ENCODE measurements at places on chromosomes 1 and 21.
A peak's percentile ranks its signal among the peaks of the same experiment; 100 is the strongest.

GRCh38 chr1:94011709-94012595, 102.7 kb upstream of the GCLM start:
- DNase-seq = peak; percentile 43

- DNase-seq = no peak
Observed at GRCh38 chr1:41274752-41275545, 32.8 kb upstream of the SCMH1 start.

GRCh38 chr1:206029484-206029883, 5.8 kb upstream of the CTSE start:
- DNase-seq = no peak

- DNase-seq = no peak
Observed at GRCh38 chr21:28387220-28387619, 605.5 kb downstream of the LTN1 start.

DNA sequence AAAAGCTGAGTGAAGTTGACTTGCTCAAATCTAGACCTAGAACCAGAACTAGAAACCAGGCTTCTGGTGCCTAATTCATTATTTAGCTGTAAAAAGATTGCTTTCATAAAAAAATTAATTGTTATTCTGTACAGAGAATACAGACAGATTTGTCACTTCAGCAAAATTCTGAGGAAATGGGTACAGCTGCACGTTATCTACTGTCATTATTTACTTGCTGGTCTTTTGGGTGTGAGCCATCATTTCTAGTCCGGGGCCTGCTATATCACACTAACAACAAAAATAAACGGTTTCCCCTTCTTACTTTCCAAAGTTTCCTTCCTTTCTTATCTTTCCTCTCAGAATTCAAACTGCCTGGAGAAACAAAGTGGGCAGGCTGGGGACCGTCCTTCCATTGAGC, 68.3 kb downstream of the PTGER3 start:
- DNase-seq = no peak

DNA sequence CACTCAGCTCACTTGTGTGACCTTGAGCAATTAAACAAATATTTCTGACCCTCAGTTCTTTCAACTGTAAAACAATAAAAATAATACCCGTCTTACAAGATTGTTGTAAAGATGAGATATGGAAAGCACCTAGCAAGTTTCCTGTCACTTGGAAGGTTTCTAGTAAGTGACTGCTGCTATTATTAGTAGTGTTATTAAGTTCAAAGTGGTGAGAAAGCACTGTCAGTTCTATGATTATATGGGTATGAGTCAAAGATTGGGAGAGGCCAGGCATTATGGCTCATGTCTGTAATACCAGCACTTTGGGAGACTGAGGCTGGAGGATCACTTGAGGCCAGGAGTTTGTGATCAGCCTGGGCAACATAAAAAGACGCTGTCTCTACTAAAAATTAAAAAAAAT, 145.4 kb downstream of the C1orf21 start:
- no peak for DNase-seq

GRCh38 chr1:23222331-23222730, 5.0 kb upstream of the HTR1D start:
- DNase-seq = no peak

- DNase-seq = no peak
Observed at GRCh38 chr1:67604778-67605177, 80.2 kb upstream of the GADD45A start.

DNA sequence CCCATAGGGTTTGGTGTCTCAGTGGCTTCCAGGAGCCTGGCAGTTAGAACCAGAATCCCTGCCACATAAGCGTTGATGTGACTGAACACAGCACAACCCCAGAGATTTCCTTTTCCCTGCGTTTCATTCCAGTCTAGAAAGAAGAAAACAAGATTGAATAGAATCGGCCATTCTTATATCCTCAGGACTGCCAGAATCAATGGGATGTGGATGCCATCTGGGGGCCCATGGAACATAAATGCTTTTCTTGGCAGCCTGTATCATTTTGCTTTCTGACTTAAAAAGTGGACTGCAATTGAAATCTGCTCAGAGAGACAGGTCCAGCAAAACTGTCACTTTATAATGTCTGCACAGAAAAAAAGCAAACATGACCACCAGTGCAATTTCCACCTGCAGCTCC, 80.3 kb downstream of the DISC1 start:
- no peak for DNase-seq

DNA sequence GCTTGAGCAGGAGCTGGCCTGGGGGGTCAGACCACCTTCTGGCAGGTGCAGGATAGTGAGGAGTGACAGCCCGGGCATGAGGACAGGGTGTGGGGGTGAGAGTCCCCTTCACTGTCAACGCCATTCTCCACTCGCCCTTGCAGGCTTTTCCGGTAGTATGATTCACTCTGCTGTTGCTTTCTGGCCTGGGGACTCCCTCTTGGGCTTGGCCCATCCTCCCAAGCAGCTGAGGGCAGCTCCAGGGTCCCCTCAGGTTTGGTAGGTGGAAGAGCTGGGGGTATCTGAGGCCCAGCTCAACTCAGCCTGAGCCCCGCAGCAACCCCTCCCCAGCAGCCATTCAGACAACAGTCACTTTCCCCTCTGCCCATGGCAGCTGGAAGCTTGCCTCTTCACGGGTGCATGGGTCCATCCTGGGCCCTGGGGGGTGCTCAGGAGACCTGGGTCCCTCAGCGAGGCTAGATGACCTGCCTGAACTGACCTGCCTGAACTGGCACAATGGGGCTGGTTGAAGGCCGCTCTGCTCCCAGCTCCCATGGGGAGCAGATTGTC, 1.3 kb downstream of the CLDN19 start:
- DNase-seq = no peak

DNA sequence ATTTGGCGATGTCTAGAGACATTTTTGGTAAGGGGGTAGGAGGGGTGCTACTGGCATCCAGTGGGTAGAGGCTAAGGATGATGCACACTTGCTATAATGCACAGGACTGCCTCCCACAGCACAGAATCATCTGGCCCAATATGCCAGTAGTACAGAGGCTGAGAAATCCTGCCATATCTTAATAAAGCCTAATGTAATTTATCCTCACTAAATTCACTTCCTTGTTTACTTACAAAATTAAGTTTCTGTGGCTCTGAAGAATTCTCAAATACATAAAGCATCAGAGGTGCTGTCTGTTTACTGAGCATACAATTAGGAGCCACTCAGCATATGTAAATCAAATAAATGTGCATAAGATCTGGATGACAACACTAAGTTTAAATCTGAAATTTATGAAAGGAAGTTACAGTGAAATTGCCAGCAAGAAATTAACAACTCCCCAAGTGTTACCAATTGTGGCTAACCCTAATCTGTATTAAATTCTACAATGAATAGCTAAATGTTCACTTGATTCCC, 26.5 kb downstream of the NGF start:
- no peak for DNase-seq

DNA sequence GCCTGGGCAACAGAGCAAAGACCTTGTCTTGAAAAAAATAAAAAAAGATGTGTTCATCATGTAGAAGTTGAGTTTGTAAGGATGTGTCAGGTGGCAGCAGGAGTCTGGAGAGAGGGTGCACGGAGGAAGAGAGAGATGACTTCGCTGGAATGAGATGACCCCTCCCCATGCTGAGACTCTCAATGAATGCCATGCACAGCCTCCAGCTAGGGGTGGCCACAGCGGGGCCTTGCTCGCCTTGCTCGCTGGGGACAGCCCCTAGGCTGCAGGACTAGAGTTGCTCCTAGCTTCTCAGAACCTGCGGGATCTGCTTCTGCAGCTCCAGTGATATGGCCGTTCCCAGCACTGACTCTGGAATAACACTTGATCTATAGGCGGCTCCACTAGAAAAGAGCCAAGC, 6.6 kb upstream of the C2CD2 start:
- DNase-seq = no peak

DNA sequence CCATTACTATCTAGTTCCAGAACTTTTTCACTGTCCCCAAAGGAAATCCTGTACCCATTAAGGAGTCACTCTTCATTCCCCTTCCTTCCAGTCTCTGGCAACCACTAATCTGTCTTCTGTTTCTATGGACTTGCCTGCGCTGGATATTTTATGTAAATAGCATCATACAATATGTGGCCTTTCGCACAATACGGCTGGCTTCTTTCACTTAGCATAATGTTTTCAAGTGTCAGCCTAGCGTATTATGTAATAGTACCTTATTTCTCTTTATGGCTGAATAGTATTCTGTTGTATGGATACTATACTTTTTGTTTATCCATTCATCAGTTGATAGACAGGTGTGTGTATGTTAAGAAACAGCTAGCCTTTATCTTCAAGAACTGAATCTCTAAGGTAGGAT, 14.3 kb downstream of the ATF3 start:
- DNase-seq = no peak

DNA sequence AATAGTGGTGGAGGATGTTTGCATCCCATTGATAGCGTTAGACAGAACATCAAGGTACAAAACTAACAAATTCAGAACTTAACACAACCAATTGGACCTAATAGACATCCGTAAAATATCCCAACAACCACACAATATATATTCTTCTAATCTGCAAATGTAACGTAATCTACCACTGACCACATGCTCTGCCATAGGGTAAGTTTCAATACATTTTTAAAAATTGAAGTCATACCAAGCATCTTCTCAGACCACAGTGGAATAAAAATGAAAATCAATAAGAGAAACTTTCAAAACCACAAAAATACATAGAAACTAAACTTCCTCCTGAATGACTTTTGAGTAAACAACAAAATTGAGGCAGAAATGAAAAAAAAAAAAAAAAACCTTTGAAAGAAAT, 1087.5 kb downstream of the KCNT2 start:
- DNase-seq = no peak

GRCh38 chr1:109907190-109907774, 3.4 kb upstream of the CSF1 start:
- DNase-seq = no peak

DNA sequence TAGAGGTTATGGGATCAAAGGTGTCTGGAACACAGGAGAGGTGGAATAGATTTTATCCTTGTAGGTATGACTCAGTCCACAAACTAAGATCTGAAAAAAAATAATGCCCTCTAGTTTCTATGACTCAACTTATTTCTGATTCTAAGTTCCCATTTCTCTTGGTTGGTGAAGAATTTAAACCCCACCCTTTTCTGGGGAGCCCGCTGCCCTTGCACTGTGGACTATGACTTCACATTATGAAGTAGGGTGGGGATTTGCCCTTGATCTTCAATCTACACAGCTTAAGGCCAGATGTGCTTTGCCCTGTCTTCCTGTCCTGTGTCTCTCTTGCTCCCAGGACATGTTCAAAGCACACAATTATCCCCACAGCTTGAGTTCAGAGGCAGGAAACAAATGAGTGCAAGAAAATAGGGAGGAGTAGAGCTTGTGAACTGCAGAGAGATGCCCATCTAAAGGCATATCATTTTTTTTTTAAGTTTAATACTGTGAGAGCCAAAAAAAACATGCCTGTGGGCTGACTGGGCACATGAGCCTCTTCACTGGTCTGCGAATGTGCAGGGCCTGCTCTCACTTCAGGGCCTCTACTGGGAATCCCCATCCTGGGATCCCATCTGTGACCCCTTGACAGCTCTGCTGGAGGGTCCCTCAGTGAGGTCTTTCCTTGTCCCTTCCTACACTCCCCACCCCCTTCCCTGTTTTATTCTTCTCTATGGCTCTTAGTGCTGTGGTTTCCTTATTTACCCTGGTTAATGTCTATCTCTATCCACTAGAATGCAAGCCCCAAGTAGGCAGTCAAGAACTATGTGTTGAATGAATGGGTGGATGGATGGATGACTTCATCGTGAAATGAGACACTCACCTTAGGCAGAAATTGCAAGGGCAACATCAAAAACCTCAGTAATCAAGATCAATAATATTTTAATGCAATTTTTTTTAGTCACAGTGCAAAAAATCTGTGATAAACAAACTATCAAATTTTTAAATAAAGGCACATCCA, 61.5 kb downstream of the CD58 start:
- DNase-seq = peak; percentile 93

DNA sequence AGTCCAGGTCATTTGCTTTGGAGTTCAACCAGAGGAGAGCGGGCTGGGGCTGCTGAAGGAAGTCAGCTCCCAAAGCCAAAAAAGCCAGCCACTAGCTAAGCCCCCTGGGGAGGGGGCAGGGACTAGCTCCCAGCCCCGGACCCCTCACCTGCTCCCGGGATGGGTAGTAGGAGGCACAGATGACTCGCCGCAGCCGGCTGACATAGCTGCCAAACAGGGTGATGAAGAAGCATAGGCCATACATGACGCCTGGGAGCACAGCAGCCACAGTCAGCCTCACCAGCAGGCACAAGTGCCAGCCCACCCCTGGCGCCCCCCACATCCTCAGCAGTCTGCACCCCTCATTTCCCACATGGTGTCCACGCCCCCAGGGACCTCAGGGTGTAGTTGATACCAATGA, 7.4 kb downstream of the DCST2 start:
- DNase-seq = no peak

DNA sequence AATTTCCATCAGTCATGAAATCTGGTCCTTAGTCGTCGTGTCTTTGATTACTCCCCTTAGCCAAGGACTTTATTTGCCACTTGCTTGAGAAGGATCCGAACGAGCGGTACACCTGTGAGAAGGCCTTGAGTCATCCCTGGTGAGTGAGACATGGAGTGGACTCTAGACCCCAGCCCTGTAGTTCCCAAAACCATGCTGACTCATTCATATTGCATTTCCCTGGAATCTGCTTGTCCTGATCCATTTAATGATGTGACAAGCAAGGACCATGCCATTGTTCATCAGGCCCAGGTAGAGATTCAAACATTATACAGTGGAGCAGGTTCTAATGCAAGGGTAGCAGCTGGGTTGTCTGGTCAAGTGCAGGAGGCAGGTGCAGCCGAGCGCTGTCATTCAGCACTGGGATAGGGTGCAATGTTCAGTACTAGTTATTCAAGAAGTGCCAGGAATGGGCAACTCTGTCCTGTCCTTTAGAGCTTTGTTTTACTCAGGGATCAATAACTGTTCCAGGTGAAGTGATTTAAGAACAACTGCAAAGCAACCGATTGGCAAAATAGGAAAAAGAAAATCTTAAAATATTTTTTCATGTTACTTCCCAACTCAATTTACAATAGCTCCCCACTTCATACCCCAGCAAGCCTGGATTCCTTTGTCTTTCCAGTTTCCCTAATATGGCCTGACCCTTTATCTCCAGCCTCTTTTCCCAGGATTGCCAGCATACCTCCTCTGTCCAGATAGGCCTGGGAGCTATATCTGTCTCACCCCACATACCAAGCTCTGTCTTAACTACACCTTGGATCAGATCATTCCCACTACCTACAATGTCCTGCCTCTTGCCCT, 26.5 kb downstream of the CAMK1G start:
- no peak for DNase-seq

GRCh38 chr1:87327376-87328271, 1.1 kb upstream of the LMO4 start:
- no peak for DNase-seq

GRCh38 chr1:60277269-60277668, 203.7 kb upstream of the C1orf87 start:
- no peak for DNase-seq
